NK-92 treated with Interleukin-12 subunit alpha and Interleukin-12 subunit beta, amount 100 ng/mL, for 24 hours (cell line): ENCODE measurements at places on chromosomes 13 and 19.

- DNase-seq, result no peak
These were observed 117.9 kb downstream of the STOML3 start for GRCh38 chr13:38872693-38873092.

- no peak for DNase-seq
These were observed 201.4 kb upstream of the TMTC4 start for GRCh38 chr13:100876044-100876403.

DNA sequence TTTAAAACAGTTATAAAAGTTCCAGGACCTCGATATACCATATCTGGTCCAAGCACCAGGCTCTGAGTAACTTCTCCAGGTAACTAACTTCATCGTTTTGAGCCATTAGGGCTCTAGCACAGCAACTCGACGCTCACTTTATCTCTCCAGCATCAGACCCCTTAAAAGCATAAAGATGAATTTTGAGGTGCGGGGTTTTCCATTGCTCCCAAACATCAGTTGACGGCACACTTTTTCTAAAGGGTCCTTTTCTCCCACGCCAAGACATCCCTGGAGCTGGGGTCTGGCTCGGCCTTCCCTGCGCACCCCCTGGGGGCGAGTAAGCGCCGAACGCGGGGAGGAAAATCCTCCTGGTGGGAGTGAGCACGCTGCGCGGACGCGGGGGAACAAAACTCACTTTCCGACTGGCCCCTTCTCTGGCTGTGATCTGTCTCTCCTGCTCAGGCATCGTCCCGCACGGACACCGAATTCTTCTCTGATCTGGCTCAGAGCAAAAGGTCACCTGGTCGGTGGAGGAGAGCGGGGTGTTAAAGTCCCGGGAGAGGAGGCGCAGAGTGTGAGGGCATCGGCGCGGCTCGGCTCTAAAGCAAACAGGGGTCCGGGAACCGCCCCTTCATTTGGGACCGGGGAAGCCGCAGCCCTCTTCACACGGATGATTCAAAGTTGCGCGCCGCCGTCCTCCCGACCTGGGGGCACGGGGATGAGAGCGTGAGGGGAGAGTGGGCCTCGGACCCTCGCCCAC lies at the start of gene ATP7B:
Gene ATP7B (minus strand): TSS at position 561 of the 742 bp plus-strand sequence. CDS start 113 bp downstream, at position 448.
- no peak for DNase-seq

DNA sequence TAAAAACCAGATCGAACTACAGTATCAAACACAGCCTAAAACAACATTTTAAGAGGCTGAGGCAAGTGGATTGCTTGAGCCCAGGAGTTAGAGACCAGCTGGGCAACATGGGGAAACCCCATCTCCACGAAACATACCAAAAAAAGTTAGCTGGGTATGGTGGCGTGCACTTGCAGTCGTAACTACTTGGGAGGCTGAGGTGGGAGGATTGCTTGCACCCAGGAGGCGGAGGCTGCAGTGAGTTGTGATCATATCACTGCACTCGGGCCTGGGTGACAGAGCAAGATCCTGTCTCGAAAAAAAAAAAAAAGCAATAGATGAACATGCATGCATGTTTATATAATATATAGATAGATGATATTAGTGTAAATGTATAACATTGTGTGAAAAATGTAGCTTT lies 5.2 kb upstream of the MRPS31 start:
- no peak for DNase-seq

GRCh38 chr13:35995136-35995535 lies 136.0 kb downstream of the DCLK1 start:
- DNase-seq, result no peak

GRCh38 chr13:20353973-20354372 lies 121.9 kb upstream of the GJB6 start:
- DNase-seq, result no peak

DNA sequence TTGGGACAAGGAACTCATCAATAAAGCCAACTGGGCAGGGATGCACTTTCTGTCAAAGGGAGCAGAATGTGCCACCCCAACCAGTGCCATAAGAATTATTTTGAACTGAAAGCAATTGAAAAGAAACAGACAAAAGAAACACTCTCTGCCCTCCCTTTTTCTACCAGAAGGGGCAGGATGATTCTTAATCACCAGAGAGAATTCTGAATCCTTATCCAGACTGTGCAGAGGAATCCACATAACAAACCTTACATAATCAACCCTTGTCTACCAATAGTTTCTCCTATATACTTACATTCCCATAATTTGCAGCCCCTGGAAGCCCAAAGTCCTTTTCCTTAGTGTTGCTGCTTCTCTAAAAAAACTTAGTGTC lies 520.7 kb upstream of the NBEA start:
- no peak for DNase-seq

DNA sequence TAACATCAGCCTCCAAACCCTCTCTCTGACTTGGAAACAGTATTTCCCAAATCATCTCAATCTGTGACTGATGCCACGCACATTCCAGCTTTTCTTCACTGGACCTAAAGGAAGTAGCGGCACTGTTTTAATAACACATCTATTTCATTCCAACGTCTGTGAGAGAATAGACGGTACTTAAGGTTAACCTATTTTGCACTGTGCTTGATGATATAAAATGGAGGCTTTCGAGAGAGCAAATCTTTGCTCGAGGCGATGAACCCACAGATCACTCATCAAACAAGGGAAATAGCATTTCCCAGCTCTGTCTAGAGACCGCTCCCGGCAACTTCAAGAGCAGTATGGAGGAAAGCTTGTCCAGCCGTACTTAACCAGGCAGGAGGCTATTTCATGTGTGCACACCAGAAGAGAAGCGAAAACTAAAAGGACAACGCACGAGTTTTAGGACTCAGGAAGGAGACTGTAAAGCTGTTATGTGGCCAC lies 2.9 kb downstream of the UBL3 start:
- no peak for DNase-seq

DNA sequence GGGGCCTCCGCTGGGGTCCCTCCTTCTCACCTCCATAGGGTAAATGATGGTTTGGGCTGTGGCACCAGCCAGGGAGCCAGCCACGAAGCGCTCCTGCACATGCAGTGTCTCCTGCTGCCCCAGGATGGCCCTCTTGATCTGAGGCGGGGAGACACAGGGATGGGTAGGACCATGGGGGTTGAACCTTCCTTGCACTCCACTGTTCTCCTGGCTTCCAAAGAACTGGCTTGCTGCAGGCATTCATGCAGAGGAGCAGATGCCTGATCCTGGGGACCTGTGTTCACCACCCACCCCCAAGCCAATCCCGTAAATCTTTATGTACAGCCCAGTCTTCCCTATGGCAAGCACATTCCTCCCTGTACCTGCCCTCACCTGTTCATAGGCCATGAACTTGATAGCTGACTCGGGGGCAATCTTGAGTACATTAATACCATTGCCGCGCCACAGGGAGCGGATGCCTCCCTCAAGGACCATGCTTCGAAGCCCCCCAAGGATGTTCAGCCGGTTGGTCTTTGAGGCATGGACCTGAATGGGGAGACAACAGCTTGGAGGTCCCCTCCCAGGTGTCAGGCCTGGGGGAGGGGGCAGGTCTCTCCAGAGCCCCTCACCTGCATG lies 5.5 kb downstream of the SLC25A23 start:
- no peak for DNase-seq

DNA sequence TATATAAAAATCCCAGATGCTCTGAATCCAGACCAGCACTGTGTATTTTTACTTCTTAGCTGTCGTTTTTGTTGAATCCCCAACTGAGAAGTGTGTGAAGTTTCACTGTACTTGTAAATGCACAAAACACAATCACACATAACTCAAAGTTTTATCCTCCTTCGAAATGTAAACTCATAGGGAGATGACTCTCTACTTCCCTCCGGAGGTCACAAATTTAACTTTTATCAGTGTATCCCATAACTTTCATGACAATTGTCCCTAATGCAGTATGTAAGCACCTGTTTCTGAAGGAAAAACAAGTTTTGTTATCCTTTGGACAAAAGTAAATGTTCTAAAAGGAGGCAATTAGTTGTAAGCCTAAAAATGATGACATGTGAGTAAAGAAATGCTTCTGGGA lies 665.0 kb upstream of the SLITRK6 start:
- no peak for DNase-seq

GRCh38 chr13:114088863-114089262 lies 43.6 kb downstream of the RASA3 start:
- no peak for DNase-seq

DNA sequence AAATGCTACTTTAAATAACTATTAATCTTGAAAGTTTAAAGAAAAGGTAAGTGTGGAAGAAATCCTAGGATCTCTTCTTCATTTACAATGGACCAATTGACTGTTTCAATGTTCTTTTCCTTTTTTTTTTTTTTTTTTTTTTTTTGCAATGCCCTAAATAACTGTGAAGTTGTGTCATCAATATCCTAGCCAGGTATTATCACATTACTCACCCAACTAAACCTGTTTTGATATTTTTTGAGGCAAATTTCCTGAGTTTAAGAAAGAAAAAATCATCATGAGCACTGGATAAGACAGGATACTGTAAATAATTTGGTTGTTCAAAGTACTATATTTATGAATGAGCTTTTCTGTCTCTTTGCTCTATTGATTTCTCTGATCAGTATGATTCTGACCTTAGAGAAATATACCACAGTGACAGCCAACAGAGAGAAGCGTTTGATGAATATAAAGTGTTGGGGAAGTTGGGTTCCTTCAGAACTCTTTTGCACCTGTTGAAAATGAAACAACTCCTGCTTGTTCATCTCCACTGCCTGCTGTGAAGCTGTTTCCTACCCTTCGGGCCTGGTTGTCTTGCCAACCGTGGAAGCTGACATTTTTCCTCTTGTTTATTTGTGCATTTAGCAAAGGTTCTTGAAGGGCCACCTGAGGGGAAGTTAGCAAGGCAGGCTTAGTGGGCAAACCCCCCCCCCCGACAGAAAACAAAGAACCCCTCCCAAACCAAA lies 1220.5 kb upstream of the SLC10A2 start:
- no peak for DNase-seq

- no peak for DNase-seq
These were observed 5.2 kb downstream of the SPATA13 start for GRCh38 chr13:24165746-24166145.

DNA sequence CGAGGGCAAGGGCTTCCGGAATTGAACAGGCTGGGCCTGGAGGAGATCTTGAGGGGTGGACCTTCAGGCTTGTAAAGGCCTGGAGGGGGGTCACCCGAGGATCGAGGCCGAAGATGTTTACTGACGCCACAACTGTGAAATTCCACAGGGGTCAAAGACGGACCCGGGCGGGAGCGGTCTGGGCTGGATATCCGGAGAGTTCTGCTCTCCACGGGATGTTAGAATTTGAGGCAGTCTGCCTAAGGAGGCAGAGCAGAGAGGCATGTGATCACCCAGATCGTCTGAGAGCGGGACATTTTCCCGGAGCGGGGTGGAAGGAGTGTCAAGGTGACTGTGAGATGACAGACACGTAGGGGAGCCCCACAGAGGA lies 13.2 kb downstream of the KLHL26 start:
- DNase-seq, result no peak

DNA sequence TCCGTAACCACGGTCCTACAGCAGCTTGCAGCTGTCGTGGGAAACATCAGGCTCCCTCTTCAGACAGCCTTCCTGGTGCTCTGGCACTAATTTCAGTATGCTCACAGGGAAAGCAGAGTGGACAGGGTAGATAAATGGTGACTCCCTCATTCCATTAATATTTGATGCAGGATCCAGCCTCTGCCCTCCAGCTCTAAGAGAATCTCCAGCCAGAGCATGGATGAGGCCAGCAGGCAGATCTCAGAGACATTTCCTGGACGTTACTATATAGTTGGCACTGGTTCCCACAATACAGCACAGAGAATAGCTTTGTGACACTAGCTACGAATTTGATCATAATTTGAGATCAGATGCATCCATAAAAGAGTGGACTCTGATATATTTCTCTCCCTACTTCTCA lies 341.4 kb downstream of the LIG4 start:
- no peak for DNase-seq

DNA sequence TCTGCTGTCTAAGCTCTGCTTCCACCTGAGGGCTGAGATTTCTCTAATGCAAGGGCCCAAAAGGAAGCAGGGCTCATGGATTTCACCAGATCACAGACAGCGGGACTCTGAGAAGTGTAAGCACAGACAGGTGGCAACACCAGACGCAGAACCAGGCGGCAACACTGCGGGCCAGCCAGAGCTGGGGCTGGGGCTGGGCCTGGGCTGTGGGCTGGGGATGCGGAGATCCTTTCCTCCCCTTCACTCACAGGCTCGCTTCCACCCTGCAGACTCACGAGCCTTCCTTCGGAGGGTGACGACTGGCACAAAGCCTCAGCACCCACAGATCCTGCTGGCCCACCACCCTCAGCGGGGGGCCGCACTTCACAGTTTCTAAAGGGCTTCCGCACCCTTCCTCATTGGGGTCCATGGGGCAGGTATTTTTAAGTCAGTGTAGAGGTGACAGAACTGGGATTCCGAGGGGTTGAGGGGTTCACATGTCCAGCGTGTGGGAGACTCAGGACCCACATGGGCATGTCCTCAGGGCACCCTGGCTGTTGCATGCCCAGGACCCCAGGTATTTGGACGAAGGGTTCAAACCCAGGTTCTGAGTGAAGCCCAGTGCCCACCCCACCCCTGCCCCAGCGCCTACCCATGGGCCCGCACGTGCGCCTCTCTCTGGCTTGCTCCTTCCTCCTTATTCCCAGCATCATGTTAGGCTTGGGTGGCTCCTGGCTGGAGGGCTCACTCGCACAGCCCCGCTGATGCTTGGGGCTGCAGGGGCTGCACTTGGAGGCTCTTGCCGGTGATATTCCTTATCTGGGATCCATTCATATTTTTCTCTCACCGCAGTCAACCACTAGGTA lies 137.3 kb upstream of the GPR12 start:
- DNase-seq, result no peak
